Stimulated activated CD4-positive, alpha-beta T cell treated with anti-CD3 and anti-CD28 coated beads, Interleukin-12 subunit alpha, Interleukin-12 subunit beta, amount 100 ng/mL, for 24 hours (primary cell): ENCODE measurements at places on chromosomes 12 and 14.

DNA sequence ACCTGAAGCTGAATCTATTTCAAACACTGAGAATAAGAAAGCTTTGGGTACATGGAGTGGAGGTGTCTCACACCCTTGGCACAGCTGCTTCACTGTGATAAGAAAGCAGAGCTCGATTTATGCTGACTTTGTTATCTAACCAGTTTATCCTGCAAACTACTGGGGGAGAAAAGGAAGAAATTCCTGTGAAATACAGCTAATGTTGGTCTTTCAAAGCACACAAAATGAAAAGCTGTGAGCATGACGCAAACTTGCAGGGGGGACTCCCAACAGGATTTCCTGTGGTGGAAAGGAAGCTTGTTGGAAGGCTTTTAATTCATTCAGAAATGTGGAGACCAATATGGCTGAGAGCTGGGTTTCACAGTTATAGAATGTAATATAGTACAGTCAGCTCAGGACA is 53.4 kb downstream of the SRGAP1 start:
- no peak for DNase-seq

GRCh38 chr12:92496790-92497189 is 206.0 kb upstream of the PLEKHG7 start:
- DNase-seq = no peak

DNA sequence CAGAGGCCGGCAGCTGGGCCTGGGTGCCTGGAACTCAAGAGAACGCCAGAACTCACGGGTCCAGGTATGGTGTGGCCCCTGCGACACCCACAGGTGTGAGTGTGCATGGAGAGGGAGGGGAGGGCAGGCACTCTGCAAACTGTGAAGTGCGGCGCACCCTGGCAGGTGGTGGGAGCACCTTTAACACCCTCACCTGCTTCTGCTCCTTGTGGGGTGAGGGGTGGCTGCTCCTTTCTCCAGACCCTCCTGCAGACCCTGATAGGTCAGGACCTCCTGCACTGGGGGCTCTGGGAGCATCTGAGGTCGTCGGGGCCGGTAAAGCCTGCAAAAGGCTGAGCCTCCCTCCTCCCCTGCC is 324.7 kb upstream of the SFSWAP start:
- DNase-seq = no peak

DNA sequence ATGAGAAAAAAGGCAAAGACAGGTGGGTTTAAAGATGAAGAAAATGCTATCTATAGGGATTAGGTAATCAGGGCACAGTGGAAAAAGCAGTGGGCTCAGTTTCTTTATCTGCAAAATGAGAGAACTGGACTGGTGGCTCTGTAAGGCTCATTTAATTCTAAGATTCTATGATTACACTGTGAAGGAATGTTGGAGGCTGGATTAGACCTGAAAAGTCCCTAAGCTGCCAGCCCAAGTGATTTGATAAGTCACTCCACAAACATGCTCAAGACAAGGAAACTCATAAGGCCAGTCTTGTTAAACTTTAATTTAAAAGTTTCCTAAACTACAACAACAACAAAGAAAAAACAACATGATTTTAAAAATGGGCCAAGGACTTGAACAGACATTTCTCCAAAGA is 75.1 kb downstream of the DCAF5 start:
- DNase-seq = no peak

DNA sequence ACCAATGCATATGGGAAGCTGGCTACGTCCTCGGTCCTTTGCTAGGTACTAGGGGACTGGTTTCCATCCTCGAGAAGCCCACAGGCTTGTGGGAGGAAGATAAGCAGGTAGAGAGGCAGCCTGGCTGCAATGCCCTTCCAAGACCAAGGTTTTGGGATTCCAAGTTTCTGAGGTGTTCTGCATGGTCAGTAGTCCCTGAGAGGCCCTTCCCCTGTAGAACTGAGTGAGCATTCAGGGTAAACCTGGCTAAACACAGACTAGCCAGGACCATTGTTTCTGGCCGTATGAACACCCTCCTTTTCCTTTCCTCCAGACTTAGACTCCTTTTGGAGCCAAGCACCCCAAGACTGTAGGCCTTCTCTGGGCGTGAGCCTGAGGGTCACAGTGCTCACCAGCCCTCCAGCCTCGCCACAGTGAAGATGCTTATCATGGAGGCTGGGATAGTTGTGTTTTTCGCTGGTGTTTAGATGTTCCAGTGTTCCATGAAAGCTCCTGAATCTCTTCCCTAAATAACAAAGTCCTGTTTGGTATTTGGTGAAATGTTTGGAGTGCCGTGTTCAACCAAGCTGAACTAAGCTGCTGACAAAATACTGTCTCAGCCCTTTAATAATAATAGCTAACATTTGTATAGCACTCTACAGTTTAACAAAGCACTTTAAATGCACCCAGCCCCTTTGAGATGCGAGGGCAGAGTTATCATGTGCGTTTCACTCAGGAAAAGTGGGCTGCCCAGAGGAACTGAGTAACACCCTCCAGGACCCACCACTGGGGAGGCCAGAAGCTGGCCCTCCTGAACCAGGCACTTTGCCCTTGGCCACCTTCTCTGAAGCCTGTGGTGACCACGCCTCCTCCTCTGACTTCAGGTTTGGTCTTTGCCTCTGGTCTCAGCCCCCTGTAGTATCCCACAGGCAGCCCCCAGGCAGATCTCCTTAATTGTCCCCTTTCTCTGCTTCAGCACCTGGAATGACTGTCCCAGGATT is 284.5 kb downstream of the CACNA1C start:
- DNase-seq = no peak

DNA sequence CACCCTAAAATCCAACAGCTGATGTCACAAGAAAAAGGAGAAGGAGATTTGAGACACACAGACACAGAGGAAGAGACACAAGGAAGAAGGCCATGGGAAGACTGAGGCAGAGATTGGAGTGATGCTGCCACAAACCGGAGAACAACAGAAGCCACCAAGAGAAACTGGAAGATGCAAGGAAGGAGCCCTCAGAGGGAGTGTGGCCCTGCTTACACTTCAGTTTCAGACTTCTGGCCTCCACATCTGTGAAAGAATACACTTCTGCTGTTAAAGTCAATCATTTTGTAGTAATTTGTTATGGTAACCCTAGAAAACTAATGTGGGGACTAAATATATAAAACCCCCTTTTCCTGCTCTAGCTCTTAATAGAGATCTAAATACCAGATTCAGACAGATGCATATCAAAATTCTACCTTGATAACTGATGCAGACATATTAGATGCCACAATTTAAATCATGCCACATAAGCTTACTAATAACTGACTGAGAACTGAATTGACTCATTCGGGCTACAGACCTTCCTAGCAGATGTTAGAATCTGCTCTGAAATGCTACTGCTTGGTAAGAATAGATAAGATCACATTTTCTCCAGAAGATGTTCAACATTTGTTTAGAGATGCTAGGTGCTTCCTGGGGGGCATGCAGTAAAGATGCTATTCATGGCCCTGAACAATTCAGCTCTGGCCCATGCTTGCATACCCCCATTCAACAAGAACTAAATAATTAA is 113.1 kb upstream of the CCND2 start:
- DNase-seq = no peak

DNA sequence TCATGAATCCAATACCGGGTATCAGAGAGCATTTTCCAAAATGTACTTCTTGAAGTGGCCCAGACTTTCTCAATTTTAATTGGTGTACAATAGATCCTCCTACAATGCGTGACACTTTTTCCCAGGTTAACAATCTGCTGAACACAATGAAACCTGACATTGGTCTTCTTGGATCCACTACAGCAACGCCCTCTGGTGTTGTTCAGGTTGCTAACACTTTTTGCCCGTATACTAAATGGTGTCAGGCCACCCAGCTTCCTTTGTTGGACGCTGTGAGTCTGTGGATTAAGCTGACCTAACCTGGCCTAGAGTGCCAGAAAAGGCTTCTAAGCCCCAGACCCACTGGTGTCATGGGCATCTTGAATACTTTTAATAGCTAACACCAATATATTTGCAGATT is 89.2 kb downstream of the KCNK10 start:
- DNase-seq = no peak

DNA sequence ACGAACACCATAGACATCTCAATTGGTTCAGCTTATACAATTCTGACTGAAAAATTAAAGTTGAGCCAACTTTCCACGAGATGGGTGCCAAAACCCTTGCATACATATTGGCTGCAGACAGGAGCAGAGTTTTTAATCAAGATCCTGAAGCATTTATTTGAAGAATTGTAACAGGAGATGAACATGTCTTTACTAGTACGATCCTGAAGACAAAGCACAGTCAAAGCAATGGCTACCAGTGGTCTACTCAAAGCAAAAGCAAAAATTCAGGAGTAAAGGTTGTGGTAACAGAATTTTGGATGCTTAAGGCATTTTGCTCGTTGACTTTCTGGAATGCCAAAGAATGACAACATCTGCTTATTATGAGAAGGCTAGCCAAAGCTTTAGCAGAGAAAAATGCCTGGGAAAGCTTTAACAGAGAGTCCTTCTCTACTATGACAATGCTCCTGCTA is 20.7 kb downstream of the ZDHHC17 start:
- DNase-seq = no peak

DNA sequence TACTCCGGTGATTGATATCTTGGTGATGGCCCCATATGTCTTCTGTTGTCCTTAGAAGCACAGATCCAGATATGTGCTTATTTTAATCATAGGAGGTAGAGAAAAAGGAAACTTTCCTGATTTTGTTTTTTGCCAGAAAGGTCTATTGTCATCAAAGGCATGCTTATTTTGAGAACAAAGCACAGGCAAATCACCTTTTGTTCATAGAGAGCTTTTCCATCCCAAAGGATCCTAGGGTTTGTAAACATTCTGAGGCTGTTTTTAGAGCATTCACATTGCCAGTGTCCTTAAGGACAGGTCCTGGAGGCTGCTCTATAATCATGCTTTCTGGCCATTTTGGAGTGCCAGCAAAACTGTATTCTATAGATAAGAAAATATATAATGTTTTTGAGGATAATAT is 148.5 kb upstream of the SEL1L start:
- DNase-seq = no peak
